ENCODE measurements at places on chromosomes 3 and 15.

DNA sequence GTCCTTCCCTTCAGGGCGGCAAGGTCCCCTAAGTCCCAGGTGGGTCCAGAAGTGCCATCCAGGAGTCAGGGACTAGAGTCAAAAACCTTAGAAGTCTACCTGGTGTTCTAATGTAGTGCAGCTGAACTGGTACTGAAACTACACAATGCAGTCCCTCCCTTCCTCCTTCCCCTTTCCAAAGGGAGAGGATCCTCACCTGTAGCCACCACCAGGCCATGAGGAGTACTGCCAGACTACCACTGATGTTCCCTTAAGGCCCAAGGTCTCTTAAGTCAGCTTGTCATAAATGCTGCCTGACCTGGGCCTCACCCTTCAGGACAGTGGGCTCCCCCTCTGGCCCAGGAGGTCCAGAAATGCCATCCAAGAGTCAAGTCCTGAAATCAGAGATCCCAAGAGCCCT is 98.9 kb downstream of the ULK4 start:
- no peak for DNase-seq

DNA sequence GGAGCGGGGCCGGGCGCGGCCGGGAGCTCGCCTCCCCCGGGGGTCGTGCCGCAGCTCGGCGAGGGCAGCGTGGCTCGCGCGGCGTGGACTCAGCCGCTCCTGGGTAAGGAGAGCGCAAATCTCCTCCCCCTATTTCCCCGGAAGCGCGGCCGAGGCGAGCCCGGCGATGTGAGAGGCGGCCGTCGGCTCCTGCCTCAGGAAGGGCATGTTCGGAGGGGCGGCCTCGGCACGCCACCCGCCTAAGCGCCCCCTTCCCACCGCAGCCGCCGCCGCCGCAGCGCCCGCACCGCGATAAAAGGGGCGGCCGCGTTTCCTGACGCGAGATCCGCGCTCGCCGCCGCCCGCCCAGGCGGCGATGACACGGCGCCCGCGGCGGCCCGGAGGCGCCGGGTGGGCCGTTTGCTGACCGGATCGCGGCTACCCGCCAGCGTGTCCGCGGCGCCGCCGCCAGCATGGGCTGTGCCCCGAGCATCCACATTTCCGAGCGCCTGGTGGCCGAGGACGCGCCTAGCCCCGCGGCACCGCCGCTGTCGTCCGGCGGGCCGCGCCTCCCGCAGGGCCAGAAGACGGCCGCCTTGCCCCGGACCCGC is at the start of gene PDE8A:
PDE8A (plus strand) TSS at position 146 of the 590 bp plus-strand sequence; CDS start at position 453, 307 bp downstream.
- DNase-seq: peak; percentile 27

GRCh38 chr3:99626417-99626788 is 12.0 kb upstream of the COL8A1 start:
- DNase-seq: no peak

DNA sequence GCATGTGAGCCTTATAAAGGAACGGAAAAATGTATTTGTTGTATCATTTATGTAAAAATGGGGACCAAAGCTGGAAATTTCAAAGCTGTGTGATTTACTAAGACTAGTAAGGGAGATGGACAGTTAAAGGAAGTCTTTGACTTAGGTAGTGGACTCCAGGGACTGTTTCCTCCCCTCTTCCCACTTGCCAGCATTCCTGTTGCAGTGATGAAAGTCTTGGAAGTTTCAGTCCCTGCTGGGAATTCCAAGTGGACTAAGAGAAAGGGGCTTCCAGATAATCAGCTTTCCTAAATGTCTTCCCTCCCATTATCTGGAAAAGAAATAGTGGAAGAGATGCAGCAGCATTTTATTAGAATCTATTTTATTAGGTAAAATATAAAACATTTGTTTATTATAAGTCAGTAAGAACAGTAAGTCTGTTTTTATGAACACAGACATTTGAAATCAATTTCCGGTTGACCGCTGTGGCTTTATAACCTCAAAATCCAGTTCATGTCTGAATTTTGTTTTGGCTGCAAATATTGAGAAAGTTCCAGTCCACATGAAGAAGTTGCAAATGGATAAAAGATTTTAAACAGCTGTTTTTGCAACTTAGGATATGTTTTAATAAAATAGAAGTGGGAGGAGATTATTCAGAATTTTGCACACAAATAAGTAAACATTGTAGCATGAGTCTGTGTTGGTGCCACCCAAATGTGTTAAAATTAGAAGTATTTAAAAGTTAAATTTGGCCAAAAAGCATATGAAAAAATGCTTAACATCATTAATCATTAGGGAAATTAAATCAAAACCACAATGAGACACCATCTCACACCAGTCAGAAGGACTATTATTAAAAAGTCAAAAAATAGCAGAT is 141.8 kb downstream of the IL20RB start:
- no peak for DNase-seq

DNA sequence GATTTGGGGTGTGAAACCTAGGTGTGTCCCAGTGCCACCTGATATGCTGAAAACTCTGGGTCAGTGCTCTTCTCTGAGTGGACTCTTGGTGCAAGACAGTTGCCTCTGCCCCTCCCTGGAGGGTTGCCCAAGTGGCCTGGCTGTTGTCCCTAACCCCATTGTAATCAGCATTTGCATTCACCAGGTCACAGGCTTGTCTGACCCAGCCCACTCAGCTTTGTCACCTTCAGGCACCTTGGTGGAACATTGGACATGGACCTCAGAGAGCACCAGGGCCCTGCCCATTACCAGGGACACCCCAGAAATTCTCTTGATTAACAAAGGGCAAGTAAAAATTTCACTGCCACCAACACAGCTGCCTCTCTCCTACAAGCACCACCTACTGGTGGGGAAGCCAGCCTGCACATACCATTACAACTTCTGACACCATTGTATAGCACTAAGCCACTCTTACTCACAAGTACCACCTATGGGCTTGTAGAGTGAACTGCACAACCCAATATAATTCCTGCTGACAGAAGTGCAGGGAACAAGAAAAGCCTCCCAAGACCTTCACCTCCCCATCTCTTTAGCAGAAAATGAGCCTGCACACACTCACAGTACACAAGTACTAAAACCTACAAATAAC is 324.6 kb downstream of the EPHA6 start:
- no peak for DNase-seq

- DNase-seq: no peak
Observed at GRCh38 chr3:73024836-73025235, 28.2 kb downstream of the PPP4R2 start.

DNA sequence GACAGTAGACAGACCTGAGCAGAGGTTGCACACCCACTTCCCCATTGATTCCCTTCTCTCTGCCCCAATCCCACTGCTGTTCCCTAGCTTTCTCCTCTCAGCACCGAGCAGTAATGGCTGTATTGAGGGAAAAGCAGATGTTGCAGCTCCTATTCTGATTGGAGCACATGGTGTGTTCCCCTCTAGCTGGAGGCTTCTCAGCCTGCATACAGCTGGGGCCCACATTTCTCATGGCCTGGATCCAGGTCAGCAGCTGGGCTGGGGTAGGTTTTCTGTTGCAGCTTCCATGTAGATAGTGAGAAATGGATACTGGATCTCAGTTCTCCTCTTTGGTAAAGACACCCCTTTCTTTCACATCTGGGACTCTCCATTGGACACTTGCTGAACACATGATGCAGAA is 50.1 kb downstream of the RYR3 start:
- no peak for DNase-seq

DNA sequence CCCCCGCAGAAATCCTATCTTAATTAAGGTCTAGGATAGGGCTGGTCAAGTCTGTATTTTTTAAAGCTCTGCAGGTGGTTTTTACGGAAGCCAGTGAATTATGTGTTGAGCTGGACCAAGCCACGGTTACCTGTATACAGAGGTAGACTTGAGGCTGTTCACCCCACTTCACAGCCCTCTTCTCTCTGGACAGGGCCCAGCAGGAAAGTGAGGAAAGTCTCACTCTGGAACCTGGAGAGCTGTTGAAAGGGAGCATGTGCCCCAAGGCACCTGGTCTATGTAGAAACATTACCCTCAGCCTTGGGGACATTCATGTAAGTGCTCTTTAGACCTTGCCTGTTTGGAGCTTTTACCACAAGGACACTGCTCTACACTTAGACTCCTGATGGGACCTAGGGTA is 6.9 kb downstream of the SEMA5B start:
- no peak for DNase-seq

GRCh38 chr15:58988006-58988785 is 733 bp downstream of the RNF111 start:
- peak; percentile 23 for DNase-seq

DNA sequence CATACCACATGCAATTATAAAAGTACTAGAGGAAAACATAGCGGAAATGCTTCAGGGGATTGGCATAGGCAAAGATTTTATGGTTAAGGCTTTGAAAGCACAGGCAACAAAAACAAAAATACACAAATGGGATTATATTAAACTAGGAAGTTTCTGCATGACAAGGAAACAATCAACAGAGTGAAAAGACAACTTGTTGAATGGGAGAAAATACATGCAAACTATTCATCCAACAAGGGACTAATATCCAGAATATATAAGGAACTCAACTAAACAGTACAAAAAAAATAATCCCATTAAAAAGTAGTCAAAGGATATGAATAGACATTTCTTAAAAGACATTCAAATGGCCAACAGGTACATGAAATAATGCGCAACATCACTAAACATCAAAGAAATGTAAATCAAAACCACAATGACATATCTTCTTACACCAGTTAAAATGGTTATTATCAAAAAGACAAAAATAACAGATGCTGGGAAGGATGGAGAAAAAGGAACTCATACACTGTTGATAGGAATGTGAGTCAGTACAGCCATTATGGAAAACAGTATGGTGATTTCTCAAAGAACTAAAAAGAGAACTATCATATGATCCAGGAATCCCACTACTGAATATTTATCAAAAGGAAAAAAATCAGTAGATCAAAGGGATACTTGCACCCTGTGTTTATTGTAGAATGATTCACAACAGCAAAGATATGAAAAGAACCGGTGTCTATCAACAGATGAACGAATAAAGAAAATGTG is 39.1 kb downstream of the COPS2 start:
- DNase-seq: no peak

- no peak for DNase-seq
Observed at GRCh38 chr15:47769166-47769565, 51.9 kb downstream of the SEMA6D start.
